ENCODE measurements at places on chromosomes 4 and X. TPM values are rescaled to one million over a fixed set of nuclear protein-coding genes. Genes with fewer than 3 reads are reported as not detected.
A peak's percentile ranks its signal among the peaks of the same experiment; 100 is the strongest.

DNA sequence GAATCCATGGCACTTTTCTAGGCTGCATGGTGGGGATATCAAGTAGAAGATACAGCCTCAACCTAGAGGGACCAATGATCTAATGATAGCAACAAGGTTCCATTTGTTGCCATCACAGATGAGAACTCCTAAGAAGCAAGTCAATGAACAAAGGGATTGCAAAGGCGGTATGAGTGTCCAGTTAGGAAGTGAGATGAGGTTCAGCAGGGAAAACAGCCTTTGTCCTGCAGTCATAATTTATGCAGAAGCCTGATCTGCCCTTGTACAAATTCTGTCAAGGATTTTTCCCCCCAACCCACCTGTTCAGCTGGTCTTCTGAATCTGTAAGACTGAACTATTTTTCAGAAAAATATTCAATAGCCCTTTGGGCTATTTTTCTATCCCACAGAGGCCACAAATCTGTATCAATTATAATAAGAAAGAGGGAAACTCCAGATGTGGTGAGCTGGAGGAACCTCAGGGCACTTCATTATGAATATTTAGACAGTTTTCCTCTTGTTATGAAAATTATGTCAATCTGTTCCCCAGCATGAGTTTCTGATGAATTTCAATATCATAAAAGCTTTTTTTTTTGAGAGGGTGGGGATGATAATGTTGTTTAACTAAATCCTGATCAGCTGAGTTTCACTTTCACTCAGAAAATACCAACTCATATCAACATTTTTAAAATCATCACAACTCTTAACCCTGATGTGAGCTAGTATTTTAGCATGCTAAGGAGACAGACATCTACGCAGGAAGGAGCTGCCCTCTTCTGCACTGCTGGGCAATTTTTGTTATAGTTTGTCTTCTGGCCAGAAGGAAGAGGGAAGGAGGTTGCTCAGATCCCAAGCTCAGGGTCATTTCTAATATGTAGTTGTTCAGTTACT is 127.2 kb upstream of the MAP3K15 start:
- DNase-seq = no peak
- peak overlapping the region; percentile 54 for H3K27ac ChIP-seq
- no peak overlapping the region for H3K4me3 ChIP-seq
- no peaks in the 10 kb centered on the region for H3K27me3 ChIP-seq

Gene SERPINA7
- total RNA-seq = not detected

- H3K4me3 ChIP-seq = no peak overlapping the region
- H3K27ac ChIP-seq = no peak overlapping the region
- no peaks in the 10 kb centered on the region for H3K4me1 ChIP-seq
- peaks cover 2% of the 10 kb centered on the region for H3K36me3 ChIP-seq
Measured at GRCh38 chr4:146407669-146408084, 114.1 kb downstream of the SLC10A7 start.

Gene SCFD2
- 21.9 TPM for total RNA-seq

DNA sequence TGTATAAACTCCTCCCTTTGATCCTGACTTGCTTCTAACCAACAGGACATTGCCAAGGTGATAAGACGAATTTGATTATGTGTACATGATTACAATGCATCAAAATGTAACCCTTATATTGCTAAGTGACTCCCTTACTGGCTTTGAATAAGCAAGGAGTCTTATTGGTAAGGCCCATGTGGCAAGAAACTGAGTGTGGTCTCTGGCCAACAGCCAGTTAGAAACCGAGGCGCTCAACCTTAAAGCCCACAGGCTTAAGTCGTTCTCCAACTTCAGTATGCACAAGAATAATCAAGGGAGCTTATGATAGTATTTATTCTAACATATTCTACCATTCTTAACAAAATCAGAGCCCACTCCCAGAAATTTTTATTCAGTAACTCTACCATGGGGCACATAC is 374.2 kb upstream of the F9 start:
- H3K4me1 ChIP-seq = no peaks in the 10 kb centered on the region
- no peaks in the 10 kb centered on the region for H3K27me3 ChIP-seq
- no peak overlapping the region for H3K4me3 ChIP-seq
- H3K27ac ChIP-seq = no peak overlapping the region

Gene SLC26A1
- total RNA-seq = 0.20 TPM

DNA sequence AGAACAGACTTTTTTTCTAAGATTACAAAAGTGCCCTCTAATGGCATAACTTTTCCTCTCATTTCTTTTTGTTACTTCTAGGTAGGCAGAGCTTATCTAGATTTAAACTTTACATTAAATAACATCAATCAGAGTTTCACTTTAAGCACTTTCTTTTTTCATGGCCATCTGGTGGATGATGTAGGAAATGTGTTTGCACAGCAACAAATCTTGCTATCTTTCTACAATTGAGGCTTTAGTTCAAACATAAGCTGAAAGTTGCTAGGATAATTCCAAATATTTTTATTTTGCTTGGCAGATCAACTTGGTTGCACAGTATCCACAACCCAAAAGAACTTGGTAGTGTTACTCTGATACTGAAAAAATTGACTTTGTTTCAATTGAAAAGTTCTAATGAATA is 22.0 kb downstream of the NDNF start:
- no peak overlapping the region for H3K27ac ChIP-seq
- no peaks in the 10 kb centered on the region for H3K36me3 ChIP-seq
- DNase-seq = no peak
- no peaks in the 10 kb centered on the region for H3K27me3 ChIP-seq
- H3K4me3 ChIP-seq = no peak overlapping the region

- DNase-seq = no peak
- H3K4me1 ChIP-seq = peaks cover 11% of the 10 kb centered on the region
- no peaks in the 10 kb centered on the region for H3K27me3 ChIP-seq
- H3K27ac ChIP-seq = peak overlapping the region; percentile 71
Measured at GRCh38 chr4:165502916-165503907, 124.4 kb downstream of the CPE start.

Gene AIFM1
- 60.1 TPM for total RNA-seq

GRCh38 chr4:38759113-38759789 is 23.5 kb downstream of the TLR10 start:
- H3K27ac ChIP-seq = no peak overlapping the region
- DNase-seq = peak; percentile 54
- H3K4me1 ChIP-seq = peaks cover 15% of the 10 kb centered on the region

DNA sequence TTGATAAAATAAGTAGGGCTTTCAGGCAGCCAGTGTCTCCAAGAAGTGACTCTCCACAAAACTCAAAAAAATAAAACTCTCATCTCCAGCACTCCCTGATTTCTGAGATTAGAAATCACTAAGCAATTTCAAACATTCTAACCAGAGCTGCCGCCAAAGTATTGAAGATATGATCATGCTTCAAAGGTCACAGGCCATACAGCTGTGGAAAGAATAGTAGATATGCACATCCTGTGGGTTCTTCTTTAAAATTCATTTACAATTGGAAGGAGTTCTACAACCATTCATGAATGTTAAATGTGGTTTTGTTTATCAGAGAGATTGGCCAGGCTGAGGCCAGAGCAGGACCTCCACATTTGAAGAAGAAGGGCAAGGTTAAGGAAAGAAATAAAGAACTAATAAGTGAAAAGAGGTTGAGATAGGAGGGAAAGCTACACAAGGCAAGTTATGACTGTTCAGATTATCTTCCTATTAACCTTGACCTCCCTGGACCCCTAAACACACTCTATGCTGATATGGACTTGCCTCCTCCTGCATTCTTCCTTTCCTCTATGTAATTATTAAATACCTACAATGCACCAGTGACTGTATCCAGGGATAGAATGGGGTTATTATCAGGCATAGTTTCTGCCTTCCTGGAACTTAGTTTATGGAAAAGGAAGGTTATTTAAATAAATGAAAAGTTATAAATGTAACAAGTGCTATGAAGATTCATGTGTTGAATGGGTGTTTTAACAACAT is 56.4 kb downstream of the USP38 start:
- no peak overlapping the region for H3K27ac ChIP-seq
- DNase-seq = no peak
- H3K27me3 ChIP-seq = no peaks in the 10 kb centered on the region
- no peak overlapping the region for H3K4me3 ChIP-seq
- peaks cover 4% of the 10 kb centered on the region for H3K4me1 ChIP-seq

DNA sequence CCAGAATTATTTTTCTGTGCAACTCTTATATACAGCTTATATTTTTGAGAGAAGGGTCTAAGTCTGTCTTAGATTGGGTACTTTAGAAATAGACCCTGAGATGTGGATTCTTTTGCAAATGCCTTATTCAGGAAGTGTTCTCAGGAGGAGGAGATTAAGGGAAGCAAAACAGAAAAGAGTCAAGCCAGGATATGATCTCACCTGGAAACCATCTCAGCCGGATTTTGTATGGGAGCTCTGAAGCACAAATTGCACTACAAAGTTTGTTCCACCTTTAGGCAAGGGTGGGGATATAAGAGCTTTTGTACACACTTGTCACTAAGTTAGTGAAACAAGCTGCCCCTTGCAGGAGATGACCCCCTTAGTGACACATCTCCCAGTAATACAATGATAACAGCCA is 121.2 kb upstream of the GRPR start:
- H3K36me3 ChIP-seq = no peaks in the 10 kb centered on the region
- no peaks in the 10 kb centered on the region for H3K4me1 ChIP-seq
- H3K4me3 ChIP-seq = no peak overlapping the region
- no peak overlapping the region for H3K27ac ChIP-seq
- no peak for DNase-seq

GRCh38 chr4:183507925-183508696 is 3.3 kb downstream of the ING2 start:
- no peak overlapping the region for H3K27ac ChIP-seq
- H3K4me1 ChIP-seq = peaks cover 24% of the 10 kb centered on the region

DNA sequence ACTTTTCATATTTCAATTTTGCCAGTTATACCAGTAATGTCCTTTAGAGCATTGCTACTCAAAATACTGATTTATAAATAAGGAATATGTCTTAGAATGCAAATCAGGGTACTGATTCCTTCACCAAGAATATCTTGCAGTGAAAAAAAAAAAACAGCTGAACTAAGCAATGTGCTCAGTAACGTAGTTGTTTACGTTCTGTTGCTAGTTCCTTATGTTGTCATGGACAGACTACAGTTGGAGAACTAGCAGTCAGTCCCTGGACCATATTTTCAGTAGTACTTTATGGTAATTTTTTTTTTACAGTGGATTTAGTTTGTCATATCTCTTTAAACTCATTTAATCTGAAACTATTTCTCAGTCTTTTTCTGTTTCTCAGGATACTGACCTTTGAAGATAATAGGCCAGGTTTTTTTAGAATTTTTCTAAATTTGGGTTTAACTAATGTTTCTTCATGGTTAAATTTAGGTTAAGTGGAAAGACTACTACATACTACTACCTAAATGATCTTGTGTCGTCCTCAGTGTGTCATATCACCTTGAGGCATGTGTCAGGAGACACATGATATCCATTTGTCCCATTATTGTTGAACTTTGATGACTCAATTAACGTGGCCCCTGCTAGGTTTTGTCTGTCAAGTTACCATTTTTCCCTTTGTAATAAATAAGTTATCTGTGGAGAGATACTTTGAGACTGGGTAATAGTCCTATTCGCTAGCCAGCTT is 21.0 kb downstream of the SMARCAD1 start:
- DNase-seq = no peak
- H3K4me3 ChIP-seq = no peak overlapping the region
- H3K27me3 ChIP-seq = no peaks in the 10 kb centered on the region
- H3K27ac ChIP-seq = no peak overlapping the region
- H3K36me3 ChIP-seq = peaks cover 25% of the 10 kb centered on the region
- H3K4me1 ChIP-seq = peaks cover 19% of the 10 kb centered on the region

DNA sequence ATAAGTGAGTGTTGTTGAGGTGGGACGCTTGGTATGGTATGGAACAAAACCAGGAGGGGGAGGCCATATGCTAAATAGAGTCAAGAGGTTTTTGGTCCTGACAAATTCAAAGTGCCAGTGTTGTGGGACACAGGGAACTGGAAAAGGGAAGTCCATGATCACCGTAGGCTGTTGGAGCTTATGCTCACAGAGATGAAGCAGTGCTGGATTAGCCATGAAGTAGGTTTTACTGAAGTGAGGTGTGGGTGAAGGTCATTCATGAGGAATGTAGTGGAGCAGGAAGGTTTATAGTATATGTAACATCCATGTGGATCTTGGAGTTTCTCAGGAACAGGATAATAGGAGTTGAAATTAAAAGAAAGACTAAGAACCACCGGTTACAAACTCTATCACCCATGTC is 256.1 kb upstream of the PITX2 start:
- no peaks in the 10 kb centered on the region for H3K27me3 ChIP-seq
- no peaks in the 10 kb centered on the region for H3K4me1 ChIP-seq
- DNase-seq = no peak
- H3K27ac ChIP-seq = no peak overlapping the region
- no peak overlapping the region for H3K4me3 ChIP-seq

DNA sequence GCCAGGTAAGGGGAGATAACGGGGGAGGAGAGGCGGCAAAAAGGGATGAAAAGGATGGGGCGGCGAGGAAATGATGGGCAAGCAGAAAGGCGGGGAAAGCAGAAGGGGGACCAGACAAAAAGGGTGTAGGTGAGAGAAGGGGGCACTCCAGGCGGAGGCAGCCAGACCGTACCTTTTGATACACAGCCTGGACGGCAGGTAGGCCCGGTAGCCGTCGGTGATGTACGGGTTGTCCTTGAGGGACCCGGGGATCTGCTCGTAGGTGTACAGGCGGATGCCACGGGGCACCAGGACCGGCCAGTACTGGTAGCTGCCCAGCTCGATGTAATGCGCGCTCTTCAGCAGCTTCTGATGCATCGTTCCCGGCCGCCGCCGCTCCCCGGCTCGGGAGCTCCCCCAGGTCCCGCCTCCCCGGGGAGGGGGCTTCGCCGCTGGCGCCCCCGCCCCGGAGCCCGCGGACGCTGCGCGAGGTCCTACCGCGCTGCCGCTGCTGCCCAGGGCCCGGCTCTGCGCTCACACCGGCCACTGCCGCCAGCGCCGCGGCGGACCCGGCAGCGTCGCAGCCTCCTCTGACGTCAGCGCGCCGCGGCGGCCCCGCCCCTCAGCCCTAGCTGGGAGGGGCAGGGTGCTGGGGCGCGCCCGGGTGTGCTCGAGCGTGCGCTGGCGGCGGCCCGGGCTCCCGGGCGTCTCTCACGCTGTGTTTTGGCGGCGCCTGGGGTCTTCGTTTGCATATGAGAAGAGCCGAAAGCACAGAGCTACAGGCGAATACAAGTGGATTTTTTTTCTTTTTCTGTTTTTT is at the start of gene PAQR3:
Gene PAQR3 (minus strand): TSS at position 571 of the 799 bp plus-strand sequence. CDS start 214 bp downstream, at position 357.
- DNase-seq = peak; percentile 91
- peaks cover 19% of the 10 kb centered on the region for H3K27me3 ChIP-seq
- peak within 1 kb of the TSS; percentile 67 for H3K27ac ChIP-seq
- peaks cover 29% of the 10 kb centered on the region for H3K4me1 ChIP-seq

DNA sequence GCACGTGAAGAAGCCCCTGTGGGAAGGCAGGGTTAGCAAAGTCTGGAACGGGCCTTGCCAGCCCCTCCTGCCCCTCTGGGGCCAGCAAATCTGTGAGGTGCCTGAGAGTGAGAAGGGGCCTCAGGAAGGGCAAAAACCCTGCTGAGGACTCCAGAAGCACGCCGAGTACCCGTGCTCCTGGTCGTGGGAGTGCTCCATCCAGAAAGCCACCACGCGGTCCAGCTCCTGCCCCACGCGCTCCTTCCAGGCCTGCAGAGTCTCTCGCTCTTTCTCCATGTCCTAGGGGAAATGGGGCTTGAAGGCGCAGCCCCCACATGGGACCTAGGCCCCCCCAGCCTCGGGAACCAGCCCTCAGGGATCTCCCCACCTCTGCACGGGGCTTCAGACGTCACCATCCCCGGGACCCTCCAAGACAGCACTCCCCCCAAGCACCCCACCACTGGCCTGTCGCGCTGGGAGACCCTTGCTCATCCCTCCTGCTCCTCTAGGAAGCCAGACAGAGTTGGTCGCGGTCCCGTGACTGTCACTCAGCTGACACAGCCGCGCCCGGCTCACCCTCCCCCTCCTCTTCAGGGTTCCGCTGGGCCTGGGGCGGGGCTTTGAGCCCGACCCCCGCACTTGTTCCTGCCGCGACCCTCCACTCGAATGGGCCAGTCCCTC is at the start of gene RENBP:
Gene RENBP (minus strand): TSS at position 504 of the 660 bp plus-strand sequence. CDS start 33 bp downstream, at position 471.
- H3K36me3 ChIP-seq = peaks cover 5% of the 10 kb centered on the region
- no peak for DNase-seq
- H3K27me3 ChIP-seq = no peaks in the 10 kb centered on the region
- H3K27ac ChIP-seq = peak within 1 kb of the TSS; percentile 87
- H3K4me1 ChIP-seq = peaks cover 19% of the 10 kb centered on the region

Data from activated naive CD8-positive, alpha-beta T cell treated with anti-CD3 and anti-CD28 coated beads for 36 hours (primary cell).